ENCODE measurements at places on chromosomes 3 and 15. TPM values are rescaled to one million over a fixed set of nuclear protein-coding genes. Genes with fewer than 3 reads are reported as not detected.

Gene TLR9
- total RNA-seq = 4.8 TPM

Gene PARP16
- 11.3 TPM for total RNA-seq

Gene ROBO2
- 1.5 TPM for total RNA-seq

DNA sequence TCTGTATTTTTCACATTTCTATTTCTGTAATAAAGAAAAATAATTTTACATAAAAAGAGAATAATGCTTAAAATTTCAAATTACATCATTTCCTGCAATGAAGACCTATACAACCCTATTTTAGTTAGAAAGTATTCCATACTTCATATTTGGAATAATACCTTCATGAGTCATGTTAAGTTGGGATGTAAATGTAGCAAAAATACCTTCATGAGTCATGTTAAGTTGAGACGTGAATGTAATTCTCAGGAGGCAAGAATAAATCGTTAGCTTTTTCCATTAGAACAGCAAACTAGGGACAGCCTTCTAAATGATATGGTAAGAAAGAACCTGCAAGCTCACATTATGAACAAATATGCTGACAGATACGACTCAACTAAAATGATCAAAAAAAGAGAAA lies 91.9 kb downstream of the NAALADL2 start:
- H3K4me1 ChIP-seq = no peaks in the 10 kb centered on the region
- no peaks in the 10 kb centered on the region for H3K27me3 ChIP-seq
- no peak for DNase-seq
- H3K27ac ChIP-seq = no peak overlapping the region
- no peaks in the 10 kb centered on the region for H3K36me3 ChIP-seq
- no peak overlapping the region for H3K4me3 ChIP-seq

Gene SLC7A14
- total RNA-seq = not detected
